ENCODE measurements at places on chromosomes 4 and X.

DNA sequence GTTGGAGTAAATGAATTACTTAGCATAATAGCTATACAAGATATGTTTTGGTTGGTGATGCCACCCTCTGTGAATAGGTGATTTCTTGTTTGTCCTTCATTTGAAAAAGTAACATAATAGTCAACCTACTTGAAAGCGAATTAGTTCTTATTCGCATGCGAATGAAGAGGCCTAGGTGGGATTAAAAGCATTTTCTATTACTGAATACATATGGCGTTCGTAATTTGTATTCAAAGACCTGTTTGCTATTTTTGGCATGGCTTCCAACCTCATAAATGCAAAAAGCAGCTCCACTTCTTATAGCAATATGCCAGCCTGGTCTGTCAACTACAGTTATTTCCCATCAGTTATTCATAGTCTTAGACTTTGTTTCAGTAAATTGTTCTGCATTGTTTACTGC, 261.3 kb downstream of the TENM3 start:
- no peak for DNase-seq

- no peak for DNase-seq
Measured at GRCh38 chrX:115452251-115452650, 108.7 kb upstream of the PLS3 start.

DNA sequence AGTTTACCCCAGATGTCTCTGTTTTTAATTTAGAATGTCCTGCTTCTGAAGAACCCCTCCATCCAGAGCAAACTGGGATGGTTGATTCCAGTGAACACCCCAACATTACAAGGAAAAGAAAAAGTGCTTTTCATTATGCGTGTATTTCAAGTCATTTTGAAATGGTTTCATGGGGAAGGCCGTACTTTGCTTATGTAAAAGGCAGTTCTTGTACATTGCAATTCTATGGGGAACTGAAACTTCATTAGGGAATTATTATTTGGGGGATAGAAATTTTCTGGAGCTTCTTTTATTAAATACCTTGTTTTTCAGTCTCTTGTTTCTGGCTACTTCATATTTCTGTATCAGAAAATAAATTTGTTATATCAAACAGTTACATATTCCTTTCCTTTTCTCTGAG, 96.9 kb upstream of the ZNF518B start:
- no peak for DNase-seq

GRCh38 chr4:168833881-168834280, 176.2 kb downstream of the CBR4 start:
- no peak for DNase-seq

GRCh38 chr4:187724456-187724855, 271.1 kb upstream of the ZFP42 start:
- no peak for DNase-seq

DNA sequence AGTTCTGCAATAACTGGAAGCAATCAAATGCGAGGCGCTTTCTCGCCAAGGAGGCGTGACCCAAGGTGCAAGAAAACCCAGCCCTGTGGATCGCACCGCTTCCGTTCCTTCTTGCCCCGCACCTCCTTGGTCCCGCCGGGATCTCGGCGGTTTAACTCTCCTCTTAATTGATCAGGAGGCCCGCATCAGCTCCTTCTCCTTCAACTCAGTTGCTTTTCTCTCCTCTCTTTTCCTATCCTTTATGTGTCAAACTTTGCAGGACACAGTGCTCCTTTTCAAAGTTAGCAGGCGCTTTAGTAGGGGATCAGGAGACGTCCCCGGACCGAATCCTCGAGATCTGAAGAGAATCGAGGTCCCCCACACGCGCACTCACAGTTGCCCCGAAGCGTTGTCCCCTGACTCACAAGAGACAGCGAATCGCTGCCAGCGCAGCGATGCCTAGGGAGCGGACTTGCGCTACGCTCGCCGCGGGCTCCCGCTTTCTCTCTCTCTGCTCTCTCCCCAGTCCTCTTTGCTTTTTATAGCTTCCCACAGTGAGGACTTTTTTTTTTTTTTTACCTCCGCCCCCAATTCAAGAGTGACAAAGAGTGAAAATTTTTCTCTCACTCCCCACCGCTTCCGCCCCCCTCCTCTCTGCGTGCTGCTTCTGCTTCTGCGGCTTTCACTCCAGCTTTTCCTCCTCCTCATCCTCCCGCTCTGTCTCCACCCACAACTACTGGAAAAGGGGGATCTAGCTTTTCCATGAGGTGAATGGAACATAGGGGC, at the start of gene DKK2:
Gene DKK2 (minus strand): TSS at position 495 of the 765 bp plus-strand sequence. CDS start 722 bp downstream, outside the sequence.
- no peak for DNase-seq
